HT-29 (cell line): ENCODE measurements at places on chromosomes 1 and 21. TPM values are rescaled to one million over a fixed set of nuclear protein-coding genes. Genes with fewer than 3 reads are reported as not detected.

- DNase-seq, result no peak
Observed at GRCh38 chr1:114103992-114104391, 49.7 kb downstream of the SYT6 start.

DNA sequence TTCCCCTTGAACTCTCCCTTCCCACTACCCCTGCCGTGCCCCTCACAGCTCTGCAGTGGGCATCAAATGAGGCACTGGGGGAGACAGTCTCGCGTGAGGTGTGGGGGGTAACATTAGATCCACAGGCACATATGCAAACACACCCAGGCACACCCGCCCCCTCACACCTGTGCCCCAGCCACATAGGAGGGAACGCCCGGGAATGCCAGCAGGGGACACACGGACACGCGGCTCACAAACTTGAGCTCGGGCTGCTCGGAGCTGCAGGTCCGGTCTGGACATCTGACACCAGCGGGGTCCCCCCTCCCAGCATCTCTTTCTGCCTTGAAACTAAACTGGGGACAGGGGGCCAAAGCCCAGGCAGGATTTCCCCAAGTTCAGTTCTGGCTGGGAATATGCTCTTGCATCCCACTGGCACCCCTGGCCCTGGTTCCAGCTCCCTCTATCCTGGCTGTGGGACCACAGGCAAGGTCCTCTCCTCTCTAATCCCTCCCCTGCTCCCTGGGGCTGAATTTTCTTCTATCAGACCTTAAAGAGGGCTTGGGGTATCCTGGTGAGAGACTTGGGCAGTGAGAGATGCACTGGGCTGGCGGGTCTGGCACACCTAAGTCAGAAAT is 30.6 kb downstream of the CDCP2 start:
- DNase-seq, result no peak

DNA sequence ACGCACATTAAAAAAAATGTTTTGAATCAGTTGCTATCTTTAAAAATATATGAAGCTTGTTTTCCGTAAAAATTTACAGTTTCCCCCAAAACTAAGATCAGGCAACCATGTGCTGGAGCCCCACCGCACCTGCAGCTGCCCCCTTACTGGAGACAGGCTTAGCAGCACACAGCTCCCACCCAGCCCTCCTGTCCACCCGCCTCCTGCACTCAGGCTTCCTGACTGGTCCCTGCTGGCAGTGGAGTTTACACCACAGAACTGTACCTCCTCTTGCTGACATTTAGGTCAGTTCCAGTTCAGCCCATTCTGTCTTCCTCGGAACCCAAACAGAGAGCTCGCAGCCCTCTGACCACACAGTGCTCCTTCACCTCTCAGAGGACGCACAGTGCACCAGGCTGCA is 2.1 kb downstream of the GPR161 start:
- DNase-seq, result no peak

DNA sequence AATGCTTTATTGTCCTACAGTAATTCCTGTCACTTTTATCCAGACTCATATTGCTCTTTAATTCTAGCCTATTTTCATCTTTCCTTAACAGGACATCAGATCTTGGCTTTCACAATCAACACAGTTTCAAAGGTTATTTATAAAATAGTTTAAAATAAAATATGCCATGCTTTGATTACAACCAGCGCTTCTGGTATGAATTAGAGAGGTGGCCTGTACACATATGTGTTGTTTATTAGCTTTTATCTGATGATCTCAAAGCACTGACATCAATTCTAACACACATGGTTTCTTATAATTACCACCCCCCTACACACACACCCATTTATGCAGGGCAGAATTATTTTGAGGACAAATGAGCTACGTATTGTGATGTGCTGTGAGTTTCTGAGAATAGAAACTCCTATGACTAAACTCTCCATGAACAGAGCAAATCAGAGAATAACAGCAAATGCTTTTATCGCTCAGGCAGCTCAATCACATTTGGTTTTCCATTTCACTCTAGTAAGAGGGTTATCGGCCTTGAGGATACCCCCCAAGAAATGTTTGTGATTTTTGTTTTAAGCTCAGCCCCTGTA is 18.0 kb downstream of the CD247 start:
- DNase-seq, result no peak

- DNase-seq, result no peak
Observed at GRCh38 chr1:205554026-205554811, 49.8 kb downstream of the CDK18 start.

GRCh38 chr1:43934101-43934985 is 742 bp downstream of the ARTN start:
- peak; percentile 65 for DNase-seq

DNA sequence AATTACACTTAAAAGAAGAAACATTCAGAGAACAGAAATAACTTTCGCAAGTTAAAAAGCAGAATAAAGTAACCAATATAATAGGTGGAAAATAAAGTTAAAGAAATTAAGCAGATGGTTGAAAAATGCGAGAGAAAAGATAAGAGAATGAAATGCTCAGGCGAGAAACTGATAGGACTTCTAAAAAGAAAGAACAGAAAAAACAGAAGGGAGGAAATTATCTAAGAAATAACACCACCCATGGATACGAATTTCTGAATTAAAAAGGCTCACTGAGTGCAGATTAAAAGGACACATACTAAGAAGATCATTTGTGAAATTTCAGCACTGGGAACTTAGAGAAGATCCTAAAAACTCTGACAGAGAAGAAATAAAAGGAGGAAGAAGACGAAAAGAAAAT is 92.0 kb downstream of the HLX start:
- DNase-seq, result no peak

DNA sequence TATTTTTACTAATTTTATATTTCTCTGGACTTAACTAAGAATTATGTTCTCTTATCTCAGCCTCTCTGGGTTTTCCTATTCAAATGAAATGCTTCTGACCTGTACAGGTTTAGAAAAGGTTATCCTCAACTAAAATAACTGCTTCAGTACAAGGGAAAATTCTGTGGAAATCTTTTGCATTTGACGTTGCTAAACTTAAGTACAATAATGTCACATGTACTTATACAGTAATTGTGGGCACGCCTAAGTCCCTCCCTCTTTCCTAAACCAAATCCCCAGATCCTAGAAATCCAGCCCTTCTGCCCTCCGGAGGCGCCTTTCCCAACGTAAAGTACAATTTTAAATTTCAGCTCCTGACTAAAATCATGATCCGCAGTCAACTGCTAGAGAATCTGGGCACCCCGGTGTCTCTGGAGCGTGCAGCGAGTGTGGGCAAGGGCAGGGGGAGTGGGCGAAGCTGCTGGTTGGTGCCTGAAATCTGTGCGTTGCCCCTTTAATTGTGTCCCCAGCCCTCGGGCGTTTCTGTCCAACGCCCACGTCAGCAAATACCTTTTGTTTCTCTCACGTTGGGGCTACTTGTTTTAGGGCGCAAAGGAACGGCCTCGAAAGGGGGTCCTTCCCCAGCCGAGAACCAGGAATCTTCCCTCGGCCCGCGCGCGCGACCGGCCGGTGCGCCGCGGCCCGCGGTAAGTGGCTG is at the start of gene ZBTB8A:
Gene ZBTB8A (plus strand): TSS at position 541 of the 697 bp plus-strand sequence. CDS start 53,505 bp downstream, outside the sequence.
- DNase-seq, result peak; percentile 60

DNA sequence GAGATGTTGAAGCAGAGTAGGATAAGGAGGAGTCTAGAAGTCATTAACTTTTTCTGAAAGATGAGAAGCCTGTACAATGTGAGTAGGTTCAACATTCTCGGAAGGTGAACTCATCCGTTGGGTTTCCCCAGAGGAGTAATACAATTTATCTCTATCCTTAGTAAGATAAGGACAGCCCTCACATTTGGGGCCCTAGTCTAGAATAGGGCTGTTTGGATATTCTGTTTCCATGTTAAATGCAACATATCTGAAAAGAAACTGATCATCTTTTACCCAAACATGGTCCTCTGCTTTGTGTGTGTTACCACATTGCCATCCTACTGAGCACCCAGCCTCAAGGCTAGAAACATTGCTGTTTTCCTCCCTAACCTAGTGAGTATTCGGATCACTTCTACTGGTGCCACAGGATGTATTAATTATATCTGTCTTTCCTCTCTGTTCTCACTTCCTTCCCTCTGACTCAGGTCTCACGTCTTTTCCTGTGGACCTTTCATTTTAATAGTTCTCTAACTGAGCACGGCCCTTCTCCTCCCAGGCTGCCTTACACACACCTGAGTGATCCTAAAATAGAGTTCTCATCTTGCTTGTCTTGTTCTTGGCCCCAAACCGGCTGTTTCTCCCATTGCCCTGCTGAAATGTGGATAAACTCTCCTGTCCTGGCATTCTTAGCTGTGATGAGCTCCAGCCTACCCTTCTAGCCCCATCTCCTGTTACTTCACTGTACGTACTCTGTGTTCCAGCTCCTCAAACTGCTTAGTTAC is 91.7 kb downstream of the CDC14A start:
- DNase-seq, result no peak

Gene CA6
- not detected in 2 replicates for total RNA-seq

Gene CORT
- 0.23 TPM in 1 of 2 replicates, not detected in the other for total RNA-seq

Gene SERTAD4
- total RNA-seq, result 0.23 and 0.99 TPM in 2 replicates
